Stimulated activated CD8-positive, alpha-beta memory T cell treated with anti-CD3 and anti-CD28 coated beads, Interleukin-15, amount 100 ng/mL, for 48 hours (primary cell): ENCODE measurements at places on chromosomes 11 and 22.
A peak's percentile ranks its signal among the peaks of the same experiment; 100 is the strongest.

DNA sequence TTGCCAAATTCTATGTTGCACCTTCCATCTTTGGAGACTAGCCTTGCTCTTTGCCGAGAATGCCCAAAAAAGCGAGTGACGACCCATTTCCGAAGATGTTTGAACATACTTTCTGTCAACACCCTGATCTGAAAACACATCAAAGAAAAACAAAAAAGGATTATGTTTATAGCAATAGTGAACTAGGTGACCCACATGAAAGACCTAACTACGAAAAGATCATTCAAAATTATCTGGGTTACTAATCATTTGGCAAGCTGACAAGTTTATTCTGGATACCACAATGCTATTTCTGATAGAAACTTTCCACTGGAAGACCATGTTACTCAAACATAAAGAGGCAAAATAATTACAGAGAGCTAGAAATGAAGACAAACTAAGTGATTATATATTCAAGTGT is 27.0 kb downstream of the KCNJ1 start:
- DNase-seq, result no peak

DNA sequence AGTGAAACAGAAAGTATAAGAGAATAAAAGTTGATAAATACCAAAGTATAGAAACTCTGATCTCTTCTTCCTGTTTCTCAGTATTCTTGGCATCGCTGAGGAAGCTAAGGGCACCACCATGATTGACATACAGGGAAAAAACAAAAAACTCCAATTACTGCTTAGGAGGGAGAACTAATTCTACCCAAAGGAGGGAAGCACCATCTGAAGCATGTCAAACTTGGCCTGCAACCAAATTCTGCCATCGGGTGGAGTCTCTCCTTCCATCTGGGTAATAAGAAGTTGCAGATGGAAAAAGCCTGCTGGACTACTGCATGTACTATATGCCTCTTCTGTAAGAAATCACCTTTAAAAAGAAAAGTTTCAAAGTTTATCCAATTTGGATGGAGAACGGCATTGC is 30.5 kb upstream of the PPP2R1B start:
- no peak for DNase-seq

DNA sequence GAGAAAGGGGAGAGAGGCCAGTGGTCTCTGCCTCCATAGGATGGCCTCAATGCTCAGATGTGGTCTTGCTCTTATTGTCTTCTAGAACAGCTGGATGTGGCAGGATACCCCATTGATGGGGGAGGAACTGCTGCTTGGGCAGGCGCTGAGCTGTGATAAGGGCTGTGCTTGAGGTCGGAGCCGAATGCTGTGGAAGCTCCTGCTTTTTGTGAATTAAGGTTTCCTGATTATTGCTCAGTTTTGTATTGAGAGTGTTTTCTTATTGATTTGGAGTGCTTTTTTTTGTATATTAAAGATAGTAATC is 57.2 kb downstream of the CABIN1 start:
- no peak for DNase-seq

DNA sequence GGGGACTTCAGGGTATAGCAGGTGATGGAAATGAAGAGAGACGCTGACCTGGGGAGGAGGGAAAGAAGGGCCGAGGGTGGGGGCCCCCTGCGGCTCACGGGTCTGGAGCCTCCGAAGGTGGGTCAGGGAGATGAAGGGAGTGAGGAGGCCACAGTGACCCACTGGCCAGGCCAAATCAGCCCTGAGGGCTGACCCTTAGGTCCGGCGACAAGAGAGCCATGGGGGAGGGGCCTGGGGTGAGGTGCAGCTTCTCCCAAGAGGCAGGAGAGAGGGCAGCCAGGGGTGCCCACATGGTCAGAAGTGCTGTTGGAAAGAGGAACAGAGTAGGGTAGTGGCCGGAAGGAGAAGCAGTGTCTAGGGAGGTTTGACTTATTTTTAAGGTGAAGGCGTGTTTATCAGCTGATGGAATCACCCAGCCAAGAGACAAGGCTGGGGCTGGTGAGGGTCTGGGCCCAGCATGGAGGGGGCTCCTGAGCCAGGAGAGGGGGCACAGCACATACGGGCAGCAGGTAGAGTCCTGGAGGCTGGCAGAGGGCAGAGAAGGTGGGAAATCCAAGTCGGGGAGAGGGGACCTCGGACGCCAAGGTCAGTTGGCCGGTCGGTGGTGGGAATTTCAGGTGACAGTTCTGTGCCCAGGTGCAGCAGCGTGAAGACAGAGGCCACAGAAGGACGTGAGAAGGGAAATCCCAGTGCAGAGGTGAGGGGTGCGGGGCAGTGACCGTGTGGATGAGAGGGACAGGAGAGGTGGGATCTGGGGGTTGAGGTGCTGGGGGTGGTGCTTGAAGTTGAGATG is 49.0 kb downstream of the LINC01488 start:
- DNase-seq, result no peak

DNA sequence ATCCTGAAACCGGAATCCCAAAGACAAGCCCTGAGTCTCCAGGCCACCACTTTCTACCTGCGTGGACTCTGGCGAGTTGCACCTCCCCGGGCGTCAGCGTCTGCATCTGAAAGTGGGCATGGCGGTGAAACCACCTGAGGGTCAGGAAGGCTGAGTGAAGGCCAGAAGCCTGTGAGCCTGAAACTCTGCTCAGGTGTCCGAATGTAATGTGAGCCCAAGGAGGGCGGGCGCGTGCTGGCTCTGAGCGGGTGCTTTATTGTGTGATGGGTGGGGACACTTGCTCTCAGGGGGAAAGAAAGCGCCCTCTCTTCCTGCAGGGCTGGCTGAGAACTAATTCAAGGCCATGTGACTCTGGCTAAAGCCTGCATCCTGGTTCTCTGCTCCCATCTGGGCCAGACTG is 135.6 kb downstream of the ST3GAL4 start:
- DNase-seq, result no peak

- no peak for DNase-seq
Measured at GRCh38 chr22:45683248-45683647, 11.6 kb downstream of the ATXN10 start.

- DNase-seq, result no peak
Measured at GRCh38 chr11:67253872-67254624, 12.2 kb upstream of the GRK2 start.

DNA sequence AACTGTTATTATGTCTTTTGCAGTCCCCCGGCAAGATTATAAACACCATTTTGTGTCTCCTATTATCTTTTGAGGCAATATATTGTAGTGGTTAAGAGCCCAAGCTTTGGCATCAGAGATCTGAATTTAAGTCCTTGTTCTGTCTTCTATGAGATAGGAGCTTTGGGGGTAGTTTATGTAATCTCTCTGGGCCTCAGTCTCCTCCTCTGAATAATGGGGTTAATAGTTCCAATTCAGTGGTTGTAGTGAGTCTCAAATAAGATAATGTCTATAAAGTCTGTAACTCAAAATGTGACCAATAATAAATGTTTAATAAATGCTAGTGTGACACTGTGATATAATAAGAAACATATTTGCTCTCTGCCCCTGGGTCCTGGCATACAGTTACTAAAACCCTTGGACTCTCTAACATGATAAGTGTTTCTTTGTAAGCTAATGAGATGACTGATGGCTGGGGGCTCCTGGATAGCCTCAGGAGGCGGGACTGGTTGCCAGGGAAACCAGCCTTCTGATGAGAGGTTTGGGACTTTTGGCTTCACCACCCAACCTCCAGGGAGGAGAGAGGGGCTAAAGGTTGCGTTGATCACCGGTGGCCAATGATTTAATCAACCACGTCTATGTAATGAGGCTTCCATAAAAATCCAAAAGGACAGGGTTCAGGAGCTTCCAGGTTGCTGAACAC is 183.4 kb upstream of the MTMR2 start:
- no peak for DNase-seq

GRCh38 chr11:78336877-78337553 is 80.6 kb downstream of the GAB2 start:
- DNase-seq, result no peak

DNA sequence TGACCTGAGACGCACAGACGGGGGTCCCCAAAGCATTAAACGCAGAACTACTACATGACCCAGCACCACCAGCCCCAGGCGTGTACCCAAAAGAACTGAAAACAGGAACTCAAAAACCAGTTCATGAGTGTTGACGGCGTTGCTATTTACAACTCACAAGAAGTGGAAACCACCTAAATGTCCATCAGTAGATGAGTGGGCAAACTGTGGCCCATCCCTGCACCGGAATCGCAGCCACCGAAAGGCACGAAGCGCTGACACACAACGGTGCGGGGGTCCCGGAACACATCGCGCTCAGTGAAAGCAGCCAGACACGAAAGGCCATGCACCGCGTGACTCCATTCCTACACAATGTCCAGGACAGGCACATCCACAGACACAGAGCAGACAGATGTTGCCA is 79.2 kb downstream of the TRMU start:
- DNase-seq, result no peak

DNA sequence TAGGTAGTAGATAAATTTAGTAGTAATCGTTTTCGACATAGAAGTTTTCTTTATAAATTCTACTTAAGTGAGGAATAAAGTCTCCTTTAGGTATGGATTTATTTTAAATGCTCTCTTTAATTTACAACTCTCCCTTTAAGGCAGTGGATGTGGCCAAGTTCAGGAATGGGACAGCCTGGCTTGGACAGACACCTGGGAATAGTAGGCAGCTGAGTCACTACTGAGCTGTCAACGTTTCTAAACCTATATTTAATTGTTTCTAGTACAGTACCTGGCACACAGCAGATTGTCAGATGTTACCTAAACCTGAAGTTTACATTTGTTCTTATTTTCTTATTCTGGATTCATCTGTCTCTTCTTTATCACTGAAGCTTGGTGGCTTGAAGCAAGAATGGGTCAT is 85.1 kb downstream of the DEPDC5 start:
- DNase-seq, result no peak

DNA sequence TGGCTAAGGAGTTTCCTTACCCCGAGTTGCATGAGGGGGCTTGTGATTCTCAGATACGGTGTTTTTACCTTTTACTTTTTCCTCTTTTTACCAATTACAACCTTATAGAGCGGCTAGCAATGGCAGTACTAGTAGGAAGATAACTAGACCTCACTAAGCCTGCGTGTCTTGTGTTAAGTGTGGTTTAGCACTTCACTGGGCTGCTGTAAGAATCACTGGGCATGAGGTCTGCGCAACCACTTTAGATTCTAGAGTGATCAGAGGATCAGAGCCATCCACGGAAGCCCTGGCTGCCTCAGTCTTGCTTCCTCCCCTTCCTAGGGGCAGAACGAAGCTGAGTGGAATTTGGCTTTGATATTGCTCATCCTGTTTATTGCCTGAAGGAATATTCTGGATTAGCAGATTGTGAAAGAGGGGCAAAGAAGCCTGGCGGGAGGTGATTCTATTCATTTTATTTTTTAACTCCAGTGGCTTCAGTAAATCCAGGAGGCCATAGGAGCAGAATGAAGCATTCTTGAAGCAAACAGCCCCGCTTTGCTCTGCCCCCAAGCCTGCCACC is 88.5 kb downstream of the GRAMD1B start:
- DNase-seq, result no peak

- DNase-seq, result peak; percentile 2
Measured at GRCh38 chr22:44924710-44925109, 85.1 kb downstream of the PHF21B start.

GRCh38 chr11:121557348-121557747 is 104.6 kb upstream of the SORL1-AS1 start:
- no peak for DNase-seq

DNA sequence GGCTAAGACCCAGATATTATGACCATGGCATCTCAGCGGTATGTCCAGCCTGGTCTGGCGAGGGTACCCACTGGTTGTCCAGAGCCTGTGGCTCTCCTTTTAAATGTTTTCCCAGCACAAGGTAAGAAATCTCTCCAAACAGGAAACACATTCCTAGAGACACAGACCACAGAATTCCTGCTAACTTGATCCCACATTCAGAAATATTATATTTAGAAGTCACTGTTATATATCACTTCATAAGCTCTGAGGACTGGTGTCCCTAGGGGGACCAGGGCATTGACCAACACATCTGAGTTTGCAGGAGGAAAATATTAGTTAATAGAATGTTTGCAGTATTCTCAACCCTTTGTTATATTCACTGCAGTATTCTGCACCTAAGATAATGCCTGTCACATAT is 23.1 kb downstream of the TMPRSS13 start:
- DNase-seq, result no peak

DNA sequence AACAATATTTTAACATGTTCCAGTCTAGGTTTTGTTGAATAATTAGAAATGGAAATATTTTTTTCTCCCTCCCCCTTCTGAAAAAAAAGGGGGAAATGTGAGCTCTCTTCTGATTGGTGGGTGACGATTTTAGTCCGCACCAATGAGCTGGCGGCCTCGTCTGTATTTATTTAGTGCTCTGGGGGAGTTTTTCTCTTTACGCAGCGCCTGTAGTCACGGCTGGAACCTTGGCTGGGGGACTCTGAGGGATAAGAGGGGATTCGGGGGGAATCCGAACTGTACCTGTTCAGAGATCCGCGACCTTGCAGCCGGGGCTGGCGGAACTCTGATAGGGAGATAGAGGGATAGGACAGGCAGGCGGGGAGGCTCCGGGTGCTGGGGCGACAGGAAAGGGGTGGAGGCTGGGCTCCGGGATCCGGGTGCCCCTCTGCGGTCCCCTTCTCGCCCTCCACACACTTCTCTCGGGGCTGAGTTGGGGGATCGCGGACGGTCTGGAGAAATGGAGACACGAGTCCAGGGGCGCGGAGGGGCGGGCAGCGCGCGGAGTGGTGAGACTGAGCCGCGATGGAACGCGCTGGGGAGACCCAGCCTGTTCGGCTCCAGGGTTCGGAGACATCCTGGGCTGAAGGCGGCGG is 99.7 kb upstream of the HSD17B12 start:
- no peak for DNase-seq

DNA sequence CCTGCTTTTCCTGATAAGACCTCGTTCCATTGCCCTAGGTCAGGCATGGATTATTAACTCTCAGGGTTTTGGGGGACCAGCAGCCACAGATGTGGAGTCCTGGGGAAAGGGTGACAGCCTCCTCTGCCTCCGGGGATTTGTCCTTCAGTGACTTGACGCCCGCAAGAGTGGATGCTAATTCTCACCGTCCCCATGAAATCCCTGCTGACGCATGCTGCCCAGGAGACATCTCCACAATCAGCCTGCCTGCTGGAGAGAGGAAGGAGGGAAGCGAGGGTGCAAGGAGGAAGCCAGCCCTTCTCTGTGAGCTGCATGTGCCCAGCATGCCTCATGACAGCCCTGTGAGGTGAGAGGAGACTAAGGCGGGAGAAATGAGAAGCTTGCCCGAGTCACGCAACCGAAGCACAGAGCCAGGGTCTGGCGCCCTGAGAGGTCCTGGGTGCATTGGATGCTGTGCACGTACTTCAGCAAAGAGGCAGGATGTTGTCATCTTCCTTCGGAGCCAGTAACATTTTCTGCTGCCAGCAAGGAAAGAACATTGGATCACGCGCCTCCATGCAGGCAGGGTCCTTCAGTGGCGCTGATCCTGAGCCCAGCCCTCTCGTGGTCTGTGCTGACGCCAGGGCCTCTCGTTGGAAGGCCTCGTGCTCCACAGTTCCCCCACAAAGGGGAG is 27.3 kb upstream of the KRTAP5-6 start:
- no peak for DNase-seq

GRCh38 chr11:120331301-120331996 is 4.8 kb upstream of the ARHGEF12 start:
- DNase-seq, result no peak

- DNase-seq, result no peak
Measured at GRCh38 chr11:5102246-5102645, 32.9 kb downstream of the OR52E1 start.

GRCh38 chr22:24521791-24522245 is 26.7 kb downstream of the UPB1 start:
- no peak for DNase-seq
